Thoracic aorta (tissue), 2 donors: ENCODE measurements at places on chromosomes 2 and 18. TPM values are rescaled to one million over a fixed set of nuclear protein-coding genes. Genes with fewer than 3 reads are reported as not detected.

Gene SRBD1
- 22.3 TPM for total RNA-seq

Gene SNTG2
- 8.9 TPM for total RNA-seq

Gene PID1
- total RNA-seq: 66.2 TPM

Gene NAT8
- total RNA-seq: not detected

Gene CHRND
- not detected for total RNA-seq

Gene DNAJC5G
- 0.68 TPM for total RNA-seq

Gene CMPK2
- 31.1 TPM for total RNA-seq

DNA sequence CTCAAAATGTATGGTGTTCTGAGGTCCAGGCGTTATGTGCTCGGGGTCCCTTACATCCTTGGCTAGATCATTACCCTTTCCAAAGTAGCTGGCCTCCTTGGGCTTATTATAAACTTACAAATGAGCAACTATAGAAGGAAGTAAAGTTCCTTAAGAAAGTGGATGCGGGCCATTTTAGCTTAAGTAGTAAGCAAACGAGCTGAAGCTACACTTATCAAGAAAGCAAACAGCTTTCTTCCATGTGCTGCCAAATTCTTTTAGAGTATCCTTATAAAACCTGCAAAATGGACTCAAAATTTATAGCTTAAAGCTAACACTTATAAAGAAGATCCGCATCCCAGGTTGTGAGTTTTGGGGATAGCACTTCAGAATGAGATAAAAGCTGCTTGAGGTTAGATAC lies 75.3 kb downstream of the ACTR3 start:
- H3K27me3 ChIP-seq: no peaks in the 10 kb centered on the region
- H3K4me1 ChIP-seq: peaks cover 17% of the 10 kb centered on the region
- no peak overlapping the region for H3K27ac ChIP-seq
- H3K36me3 ChIP-seq: no peaks in the 10 kb centered on the region
- no peak for DNase-seq

DNA sequence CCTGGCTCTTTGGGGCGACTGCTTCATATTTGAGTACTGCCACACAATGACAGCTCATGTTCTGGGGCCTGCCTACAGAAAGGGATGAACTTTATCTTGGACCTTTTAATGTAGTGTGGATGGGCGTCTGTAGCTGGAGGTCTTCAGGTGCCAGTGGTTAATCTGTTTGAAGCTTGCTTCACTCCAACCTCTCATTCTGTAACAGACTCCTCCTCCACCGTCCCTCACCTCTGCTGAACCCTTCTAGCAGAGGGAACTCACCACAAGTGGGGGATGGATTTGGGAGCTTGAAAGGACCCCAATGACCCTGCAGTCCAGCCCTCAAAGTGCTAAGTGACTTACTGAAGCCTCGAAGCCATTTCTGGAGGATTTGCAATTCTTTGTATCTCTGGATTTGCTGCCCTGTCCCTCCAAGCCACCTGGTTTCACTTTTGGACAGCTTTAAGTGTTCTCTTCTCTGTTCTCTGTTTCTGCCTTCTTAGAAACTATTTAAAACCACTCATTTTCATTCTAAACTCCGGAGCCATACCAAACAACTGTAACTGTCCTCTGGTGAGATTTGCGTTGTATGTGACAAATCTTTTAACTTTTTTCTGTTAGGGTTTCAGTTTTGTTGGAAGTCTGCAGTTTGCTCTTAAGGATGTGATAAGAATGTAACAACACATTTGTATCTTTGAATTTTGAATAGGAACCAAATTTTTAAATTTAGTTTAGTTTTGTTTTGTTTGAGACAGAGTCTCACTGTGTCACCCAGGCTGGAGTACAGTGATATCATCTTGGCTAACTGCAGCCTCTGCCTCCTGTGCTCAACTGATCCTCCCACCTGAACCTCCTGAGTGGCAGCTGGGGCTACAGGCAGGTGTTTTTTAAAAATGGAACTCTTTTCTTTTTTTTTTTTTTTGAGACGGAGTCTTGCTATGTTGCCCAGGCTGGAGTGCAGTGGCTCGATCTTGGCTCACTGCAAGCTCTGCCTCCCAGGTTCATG lies 37.0 kb upstream of the CASP8 start:
- DNase-seq: no peak
- H3K27me3 ChIP-seq: no peaks in the 10 kb centered on the region
- no peak overlapping the region for H3K4me3 ChIP-seq
- H3K27ac ChIP-seq: no peak overlapping the region
- no peaks in the 10 kb centered on the region for H3K4me1 ChIP-seq
- H3K36me3 ChIP-seq: no peaks in the 10 kb centered on the region

DNA sequence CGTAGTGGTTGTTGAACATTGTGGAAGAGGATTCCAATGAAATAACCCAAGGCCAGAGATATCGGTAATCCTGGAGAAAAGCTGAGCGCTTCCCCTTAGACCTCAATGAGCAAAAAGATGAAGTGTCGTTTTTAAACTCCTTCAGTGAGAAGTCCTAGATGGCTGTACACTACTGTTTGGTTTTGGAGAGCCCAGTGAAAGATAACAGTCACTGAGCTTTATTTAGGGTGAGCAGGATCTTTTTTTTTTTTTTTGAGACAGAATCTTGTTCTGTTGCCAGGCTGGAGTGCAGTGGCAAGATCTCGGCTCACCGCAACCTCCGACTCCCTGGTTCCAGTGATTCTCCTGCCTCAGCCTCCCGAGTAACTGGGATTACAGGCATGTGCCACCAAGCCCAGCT lies 24.2 kb downstream of the LRRC30 start:
- no peak overlapping the region for H3K27ac ChIP-seq
- H3K4me3 ChIP-seq: no peak overlapping the region
- DNase-seq: no peak
- H3K27me3 ChIP-seq: no peaks in the 10 kb centered on the region

DNA sequence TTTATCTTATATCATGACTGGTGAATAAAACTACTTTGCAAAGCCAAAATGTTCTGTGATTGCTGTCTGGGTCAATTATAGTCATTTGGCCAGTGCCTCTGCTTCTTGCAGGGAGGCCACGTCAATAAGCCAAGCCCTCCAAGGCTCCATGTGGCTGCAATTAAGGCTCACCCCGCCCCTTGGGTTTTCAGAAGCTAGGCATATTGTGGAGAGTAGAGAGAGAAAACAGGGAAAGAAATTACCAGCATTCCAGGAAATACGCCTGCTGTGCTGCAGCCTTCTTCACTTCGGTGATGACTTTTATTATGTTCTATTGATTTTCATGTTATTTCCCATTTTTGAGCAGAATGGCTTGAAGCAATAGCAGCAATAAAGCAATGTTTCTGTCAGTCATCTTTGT lies 319.7 kb downstream of the SOX11 start:
- no peak overlapping the region for H3K27ac ChIP-seq
- H3K36me3 ChIP-seq: no peaks in the 10 kb centered on the region
- no peaks in the 10 kb centered on the region for H3K27me3 ChIP-seq
- H3K4me3 ChIP-seq: no peak overlapping the region
- DNase-seq: no peak
- H3K4me1 ChIP-seq: no peaks in the 10 kb centered on the region

- peak overlapping the region; percentile 18 for H3K27ac ChIP-seq
- no peaks in the 10 kb centered on the region for H3K27me3 ChIP-seq
- DNase-seq: no peak
Measured at GRCh38 chr2:65231892-65232477, 4.4 kb downstream of the ACTR2 start.

- no peaks in the 10 kb centered on the region for H3K27me3 ChIP-seq
- no peak for DNase-seq
- no peaks in the 10 kb centered on the region for H3K36me3 ChIP-seq
- peaks cover 24% of the 10 kb centered on the region for H3K4me1 ChIP-seq
Measured at GRCh38 chr2:173079973-173080860, 4.6 kb downstream of the MAP3K20 start.

- H3K4me3 ChIP-seq: no peak overlapping the region
- H3K27me3 ChIP-seq: no peaks in the 10 kb centered on the region
- no peaks in the 10 kb centered on the region for H3K4me1 ChIP-seq
- DNase-seq: no peak
- H3K36me3 ChIP-seq: no peaks in the 10 kb centered on the region
Measured at GRCh38 chr2:98282109-98282508, 64.1 kb upstream of the CNGA3 start.

- H3K27me3 ChIP-seq: no peaks in the 10 kb centered on the region
- peaks cover 83% of the 10 kb centered on the region for H3K4me1 ChIP-seq
- DNase-seq: no peak
Measured at GRCh38 chr18:45518311-45519155, 96.7 kb upstream of the SLC14A2 start.

GRCh38 chr2:104092886-104093285 lies 761.0 kb upstream of the POU3F3 start:
- H3K4me1 ChIP-seq: no peaks in the 10 kb centered on the region
- no peaks in the 10 kb centered on the region for H3K36me3 ChIP-seq
- no peak overlapping the region for H3K27ac ChIP-seq
- H3K27me3 ChIP-seq: no peaks in the 10 kb centered on the region
- DNase-seq: no peak

- H3K4me3 ChIP-seq: no peak overlapping the region
- H3K27ac ChIP-seq: no peak overlapping the region
- no peak for DNase-seq
- H3K27me3 ChIP-seq: no peaks in the 10 kb centered on the region
Measured at GRCh38 chr2:54895730-54896129, 154.5 kb downstream of the RTN4 start.

- H3K4me1 ChIP-seq: peaks cover 16% of the 10 kb centered on the region
- H3K27me3 ChIP-seq: no peaks in the 10 kb centered on the region
- H3K36me3 ChIP-seq: no peaks in the 10 kb centered on the region
- no peak overlapping the region for H3K4me3 ChIP-seq
Measured at GRCh38 chr18:9716780-9717563, 8.9 kb downstream of the RAB31 start.

- no peak overlapping the region for H3K4me3 ChIP-seq
- no peak for DNase-seq
- H3K36me3 ChIP-seq: no peaks in the 10 kb centered on the region
Measured at GRCh38 chr2:150491430-150491829, 4.0 kb upstream of the RND3 start.

DNA sequence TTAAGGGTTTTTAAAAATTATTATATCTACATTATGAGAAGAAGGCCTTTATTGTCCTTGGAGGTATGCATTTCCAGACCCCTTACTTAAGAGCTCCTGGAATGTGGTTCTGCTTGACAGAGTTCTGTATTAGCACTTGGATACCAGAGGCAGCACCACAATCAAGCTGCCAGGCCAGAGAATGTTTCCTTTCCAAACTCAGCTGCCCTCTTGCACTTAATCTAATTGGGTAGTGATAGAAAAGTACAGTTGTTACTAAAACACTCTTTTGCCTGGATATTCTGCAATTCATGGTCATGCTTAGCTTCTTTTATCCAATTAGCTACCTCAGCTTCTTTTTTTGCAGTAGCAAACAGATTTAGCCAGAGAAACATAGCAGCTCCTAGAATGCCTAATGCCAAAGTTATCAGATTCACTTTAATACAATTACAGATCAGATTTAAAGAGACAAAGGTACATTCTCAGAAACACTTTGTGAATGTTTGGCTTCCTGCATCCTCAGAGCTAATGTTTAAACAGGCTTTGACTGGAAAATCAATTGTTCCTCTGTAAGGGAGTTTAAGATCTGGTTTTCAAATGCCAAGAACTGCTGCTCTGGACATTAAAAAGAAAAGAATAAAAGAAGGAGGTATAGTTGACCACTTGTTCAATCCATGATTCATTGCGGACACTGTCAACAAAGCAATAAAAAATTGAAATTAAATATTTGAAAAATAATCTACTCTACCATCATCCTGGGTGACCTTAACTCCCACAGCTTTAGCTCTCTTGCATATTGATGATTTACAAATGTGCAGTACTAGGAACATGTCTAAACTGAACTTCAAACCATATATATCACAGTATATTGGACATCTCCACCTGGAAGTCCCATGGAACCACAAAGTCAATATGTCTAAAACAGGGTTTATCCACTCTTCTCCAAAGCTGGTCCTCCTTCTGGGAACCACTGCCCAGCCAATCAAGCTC lies 12.8 kb downstream of the NOSTRIN start:
- no peaks in the 10 kb centered on the region for H3K27me3 ChIP-seq
- DNase-seq: no peak
- H3K27ac ChIP-seq: no peak overlapping the region
- H3K36me3 ChIP-seq: no peaks in the 10 kb centered on the region
- no peaks in the 10 kb centered on the region for H3K4me1 ChIP-seq

- no peak overlapping the region for H3K27ac ChIP-seq
- peaks cover 2% of the 10 kb centered on the region for H3K4me1 ChIP-seq
- no peak overlapping the region for H3K4me3 ChIP-seq
- H3K36me3 ChIP-seq: no peaks in the 10 kb centered on the region
- no peaks in the 10 kb centered on the region for H3K27me3 ChIP-seq
Measured at GRCh38 chr2:15712551-15713342, 121.1 kb downstream of the DDX1 start.

DNA sequence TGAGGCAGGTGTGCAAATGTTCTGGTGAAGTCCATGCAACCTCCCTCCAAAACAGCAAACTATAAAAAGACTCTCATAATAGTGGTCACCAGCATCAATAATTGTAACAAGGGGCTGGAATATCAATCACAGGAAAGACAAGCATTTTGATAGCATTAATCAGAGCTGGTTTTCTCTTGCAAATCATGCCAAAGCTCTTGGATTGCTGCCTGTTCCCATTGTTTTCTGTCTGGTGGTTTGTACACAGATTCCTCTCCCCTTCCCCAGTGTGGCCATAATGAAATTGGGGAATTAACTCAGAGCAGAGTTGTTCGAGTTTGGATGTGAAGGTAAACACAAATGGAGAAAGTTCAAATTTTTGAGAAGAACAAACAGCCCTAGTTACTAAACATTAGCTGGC lies 134.2 kb downstream of the CDCA7 start:
- H3K4me1 ChIP-seq: no peaks in the 10 kb centered on the region
- H3K36me3 ChIP-seq: no peaks in the 10 kb centered on the region
- H3K27ac ChIP-seq: no peak overlapping the region
- H3K27me3 ChIP-seq: no peaks in the 10 kb centered on the region

DNA sequence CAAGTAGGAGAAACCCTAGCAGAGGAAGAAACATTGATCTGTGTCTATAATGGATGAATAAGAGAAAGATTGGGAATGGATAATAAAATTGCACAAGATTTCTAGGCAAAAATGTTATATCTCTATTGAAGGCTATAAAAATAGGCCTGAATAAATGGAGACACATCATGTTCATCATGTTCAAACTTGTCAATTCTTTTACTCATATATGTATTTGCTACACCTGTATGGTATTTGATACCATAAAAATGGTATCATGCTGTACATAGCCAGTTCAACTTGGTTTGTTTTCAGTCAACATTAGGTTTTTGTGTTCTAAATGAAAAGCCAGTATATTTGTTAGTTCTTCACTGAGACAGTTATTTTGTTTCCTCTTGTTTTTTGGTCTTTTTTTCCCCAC lies 132.2 kb upstream of the RNF152 start:
- no peak for DNase-seq
- no peak overlapping the region for H3K27ac ChIP-seq
- H3K36me3 ChIP-seq: no peaks in the 10 kb centered on the region
- no peak overlapping the region for H3K4me3 ChIP-seq

DNA sequence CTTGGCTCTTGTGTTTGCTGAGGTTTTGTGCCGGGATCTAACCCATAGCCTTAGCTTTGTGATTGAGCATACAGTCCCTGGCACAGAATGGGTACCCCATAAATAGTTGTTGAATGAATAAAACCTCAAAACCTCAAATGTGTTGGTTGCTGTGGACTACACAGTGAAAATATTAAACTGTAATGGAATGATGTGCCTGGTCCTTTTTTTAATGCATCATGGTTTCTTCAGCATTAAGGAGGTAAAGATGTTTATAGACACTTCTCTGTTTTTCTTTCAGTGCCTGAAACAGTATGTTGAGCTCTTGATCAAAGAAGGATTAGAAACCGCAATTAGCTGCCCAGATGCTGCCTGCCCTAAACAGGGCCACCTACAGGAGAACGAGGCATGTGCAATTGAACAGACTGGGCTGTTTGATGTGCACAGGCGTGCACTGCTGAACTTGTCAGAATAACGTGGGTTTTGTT lies 97.0 kb downstream of the RNF144A start:
- no peak overlapping the region for H3K4me3 ChIP-seq
- H3K27me3 ChIP-seq: no peaks in the 10 kb centered on the region
- H3K36me3 ChIP-seq: no peaks in the 10 kb centered on the region
- H3K4me1 ChIP-seq: peaks cover 49% of the 10 kb centered on the region
